ENCODE measurements at places on chromosomes 6 and 20.

GRCh38 chr6:73704260-73704659 is 8.3 kb downstream of the CD109 start:
- no peak for DNase-seq

DNA sequence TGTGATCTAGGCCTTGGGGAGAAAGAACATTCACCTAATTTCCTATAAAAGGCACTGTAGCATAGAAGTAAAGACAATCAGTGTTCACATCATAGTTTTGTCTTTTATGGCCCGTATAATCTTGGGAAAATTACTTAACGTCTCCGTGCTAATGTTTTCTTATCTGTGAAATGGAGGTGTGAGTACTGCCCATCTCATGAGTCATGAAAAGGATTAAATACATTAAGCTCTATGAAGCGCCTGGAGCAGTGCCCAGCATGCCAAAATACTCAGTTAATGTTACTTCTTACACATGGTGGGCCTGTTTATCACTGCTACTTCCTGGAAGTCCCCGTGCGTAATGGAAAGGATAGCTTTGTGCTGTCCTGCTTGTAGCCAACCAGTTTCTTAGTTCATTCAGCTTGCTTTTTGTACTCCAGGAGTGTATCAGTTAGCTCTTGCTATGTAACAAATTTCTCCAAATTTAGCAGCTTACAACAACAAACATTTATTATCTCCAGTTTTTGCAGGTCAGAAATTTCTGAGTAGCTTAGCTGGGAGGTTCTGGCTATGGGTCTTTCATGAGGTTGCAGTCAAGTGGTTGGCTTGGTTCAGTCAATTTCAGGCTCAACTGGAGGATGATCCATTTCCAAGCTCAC is 103.6 kb upstream of the BMP2 start:
- no peak for DNase-seq

GRCh38 chr6:147691446-147691845 is 183.0 kb downstream of the SAMD5 start:
- DNase-seq: no peak

GRCh38 chr6:157188213-157188612 is 135.1 kb downstream of the TMEM242 start:
- DNase-seq: no peak

GRCh38 chr6:3312604-3313231 is 54.0 kb downstream of the PSMG4 start:
- DNase-seq: no peak

- no peak for DNase-seq
Measured at GRCh38 chr20:19937218-19937617, 79.9 kb upstream of the NAA20 start.

- DNase-seq: peak; percentile 21
Measured at GRCh38 chr20:20864351-20865096, 152.1 kb upstream of the RALGAPA2 start.

GRCh38 chr6:168313431-168314011 is 6.1 kb downstream of the DACT2 start:
- no peak for DNase-seq

GRCh38 chr6:22036699-22037098 is 260.1 kb downstream of the PRL start:
- DNase-seq: no peak

GRCh38 chr6:3754776-3755175 is 3.3 kb upstream of the PXDC1 start:
- no peak for DNase-seq

DNA sequence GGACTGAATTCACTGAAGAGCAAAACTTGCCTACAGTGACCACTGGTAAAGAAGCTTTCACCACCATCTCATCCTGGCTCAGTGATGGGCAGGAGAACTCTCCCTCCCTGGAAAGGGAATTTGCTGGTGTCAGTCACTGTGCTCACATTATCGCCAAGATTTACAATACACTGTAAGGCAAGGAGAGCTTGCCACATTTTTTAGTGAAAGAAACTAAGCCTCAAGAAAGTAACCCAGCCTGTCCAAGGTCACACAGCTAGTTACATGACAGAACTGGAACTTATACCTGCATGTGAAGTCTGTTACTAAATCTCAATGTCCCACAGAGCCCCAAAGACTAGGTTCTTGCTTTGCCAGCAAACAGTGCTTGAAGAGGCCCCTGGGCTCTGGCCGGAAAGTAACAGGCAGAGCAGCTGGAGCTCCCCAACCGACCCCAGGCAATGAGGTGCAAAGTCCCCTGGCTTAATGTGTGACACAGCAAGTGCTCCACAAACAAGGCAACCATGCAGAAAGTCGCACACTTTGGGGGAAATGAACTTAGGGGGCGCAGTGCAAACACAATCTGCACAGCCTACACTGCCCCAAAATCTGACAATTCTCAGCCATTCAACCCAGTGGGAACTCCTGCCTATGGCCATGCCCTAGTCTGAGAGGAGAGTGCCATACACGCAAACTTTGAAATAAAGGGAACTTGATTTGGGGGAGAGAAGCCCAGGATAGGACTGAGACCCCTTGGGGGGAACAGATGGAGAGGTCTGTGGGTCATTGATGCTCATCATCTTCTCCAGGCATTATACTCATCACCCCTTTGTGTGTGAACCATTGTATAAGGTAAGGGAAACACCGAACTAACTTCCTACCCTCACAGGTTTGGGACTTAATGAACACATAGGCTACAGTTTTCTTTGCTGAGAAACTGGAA is 1.9 kb downstream of the BCL2L1 start:
- no peak for DNase-seq

DNA sequence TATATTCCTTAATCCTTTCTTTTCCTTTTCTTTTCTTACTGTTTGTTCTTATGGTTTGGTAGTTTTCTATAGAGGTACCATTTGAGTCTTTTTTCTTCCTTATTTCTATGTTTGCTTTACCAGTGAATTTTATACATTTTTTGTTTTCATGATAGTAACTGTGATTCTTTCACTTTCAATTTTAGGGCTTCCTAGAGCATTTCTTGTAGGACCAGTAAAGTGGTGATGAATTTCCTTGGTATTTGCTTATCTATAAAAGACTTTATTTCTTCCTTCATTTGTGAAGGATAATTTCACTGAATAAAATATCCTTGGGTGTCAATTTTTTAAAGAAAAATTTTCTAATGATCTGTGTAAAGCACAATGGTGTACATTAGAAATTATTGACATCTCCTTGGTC is 637.4 kb downstream of the CD109 start:
- no peak for DNase-seq

DNA sequence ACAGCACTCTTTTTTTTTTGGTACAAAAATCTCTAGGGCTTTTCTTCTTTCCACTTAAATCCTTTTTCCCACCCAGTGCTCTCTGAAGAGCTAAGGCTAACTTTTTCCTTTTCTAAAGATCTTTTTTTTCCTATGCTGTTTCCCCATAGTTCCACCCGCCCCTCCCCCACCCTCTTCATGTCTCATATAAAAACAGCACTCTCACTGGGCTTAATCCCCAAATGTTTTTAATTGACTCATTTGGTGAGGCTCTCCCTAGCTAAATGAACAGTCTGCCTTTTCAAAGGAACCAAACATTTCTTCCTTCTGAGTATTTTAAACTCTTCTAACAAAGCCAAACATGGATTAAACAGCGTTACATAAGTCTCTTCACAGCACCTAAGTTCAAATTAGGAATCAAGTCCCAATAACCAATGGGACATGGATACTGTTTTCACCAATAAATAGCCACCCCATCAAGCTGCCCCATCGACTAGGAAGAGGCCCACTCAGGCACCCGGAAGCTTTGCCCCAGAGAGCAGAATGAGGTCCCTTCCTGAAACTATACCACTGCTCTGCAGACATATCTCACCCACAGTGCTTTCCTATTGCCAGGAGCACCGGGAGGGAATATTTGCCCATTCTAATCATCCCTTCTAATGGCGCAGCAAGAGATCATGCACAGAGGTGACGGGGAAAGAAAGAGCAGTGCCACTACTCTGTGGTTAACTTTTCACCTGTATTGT is 63.7 kb downstream of the ATXN1 start:
- DNase-seq: no peak

- no peak for DNase-seq
Measured at GRCh38 chr20:57450419-57450818, 59.2 kb downstream of the RBM38 start.

- no peak for DNase-seq
Measured at GRCh38 chr20:24468401-24469115, 871 bp upstream of the SYNDIG1 start.

GRCh38 chr6:141195251-141195832 is 937.4 kb upstream of the GJE1 start:
- no peak for DNase-seq

DNA sequence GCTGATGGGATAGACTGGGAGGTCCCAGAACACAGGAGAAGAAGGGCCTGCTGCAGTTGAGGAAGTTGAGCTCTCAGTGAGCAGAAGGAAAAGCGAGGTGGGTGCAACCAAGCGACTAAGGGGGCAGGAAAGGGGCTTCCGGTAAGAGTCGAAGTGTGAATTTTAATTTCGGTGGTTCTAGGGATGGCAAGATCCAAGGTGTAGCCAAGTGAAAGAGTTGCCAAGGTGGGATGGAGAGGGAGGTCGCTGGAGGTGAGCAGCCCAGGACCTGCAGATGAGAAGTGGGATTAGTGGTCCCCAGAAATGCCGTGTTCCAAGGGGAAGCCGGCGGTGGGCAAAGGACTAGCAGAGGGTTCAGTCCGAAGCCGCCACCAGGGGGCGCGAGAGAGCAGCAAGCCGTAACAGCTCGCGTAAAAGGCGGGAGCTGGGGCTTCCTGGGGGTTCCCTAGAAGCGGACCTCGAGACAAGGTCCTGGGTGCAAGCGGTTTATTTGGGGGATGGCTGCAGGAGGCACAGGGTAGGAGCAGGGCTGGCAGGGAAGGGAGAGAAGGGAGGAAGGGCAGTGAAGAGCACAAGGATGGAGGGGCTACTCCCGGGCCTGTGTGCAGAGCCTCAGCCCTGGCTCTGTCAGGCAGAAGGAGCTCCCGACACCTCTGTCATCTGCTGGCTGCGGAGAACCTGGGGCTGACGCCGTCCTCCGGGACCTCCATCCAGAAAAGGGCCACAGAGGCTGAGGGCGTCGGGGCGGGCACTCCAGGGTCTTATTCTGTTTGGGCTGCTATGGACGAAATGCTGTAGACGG is 103.6 kb downstream of the PAX1 start:
- DNase-seq: no peak

DNA sequence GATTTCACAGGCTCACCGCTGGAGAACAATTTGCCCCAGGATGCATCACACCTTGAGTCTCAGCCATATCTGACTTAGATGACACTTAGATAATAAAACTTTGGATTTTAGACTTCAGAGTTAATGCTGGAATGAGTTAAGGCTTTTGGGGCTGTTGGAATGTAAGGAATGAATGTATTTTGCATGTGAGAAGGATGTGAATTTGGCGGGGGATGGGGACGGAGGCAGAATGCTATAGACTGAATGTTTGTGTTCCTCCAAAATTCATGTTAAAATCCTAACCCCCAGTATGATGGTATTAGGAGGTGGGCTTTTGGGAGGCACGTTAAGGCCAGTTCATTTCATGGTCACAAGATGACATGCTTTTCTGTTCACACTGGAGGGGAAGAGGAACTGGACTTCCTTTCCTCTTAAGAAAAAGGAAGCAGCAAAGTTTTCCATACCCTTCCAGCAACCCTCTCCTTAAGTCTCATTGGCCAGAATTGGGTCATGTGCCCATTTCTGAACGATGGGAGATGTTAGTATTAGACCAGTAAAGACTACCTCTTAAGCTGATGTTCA is 5.8 kb upstream of the SRXN1 start:
- DNase-seq: no peak

- no peak for DNase-seq
Measured at GRCh38 chr20:47795214-47795907, 10.1 kb upstream of the SULF2 start.

- DNase-seq: no peak
Measured at GRCh38 chr6:105443941-105444340, 41.1 kb upstream of the PREP start.

- DNase-seq: no peak
Measured at GRCh38 chr6:13832778-13833177, 18.4 kb upstream of the MCUR1 start.

- DNase-seq: no peak
Measured at GRCh38 chr20:38805502-38805957, at the start of gene PPP1R16B. Gene PPP1R16B (plus strand): TSS chr20:38805697. CDS start chr20:38835926, 30,229 bp downstream.

- DNase-seq: no peak
Measured at GRCh38 chr6:44020148-44020547, 107.1 kb downstream of the MRPL14 start.

DNA sequence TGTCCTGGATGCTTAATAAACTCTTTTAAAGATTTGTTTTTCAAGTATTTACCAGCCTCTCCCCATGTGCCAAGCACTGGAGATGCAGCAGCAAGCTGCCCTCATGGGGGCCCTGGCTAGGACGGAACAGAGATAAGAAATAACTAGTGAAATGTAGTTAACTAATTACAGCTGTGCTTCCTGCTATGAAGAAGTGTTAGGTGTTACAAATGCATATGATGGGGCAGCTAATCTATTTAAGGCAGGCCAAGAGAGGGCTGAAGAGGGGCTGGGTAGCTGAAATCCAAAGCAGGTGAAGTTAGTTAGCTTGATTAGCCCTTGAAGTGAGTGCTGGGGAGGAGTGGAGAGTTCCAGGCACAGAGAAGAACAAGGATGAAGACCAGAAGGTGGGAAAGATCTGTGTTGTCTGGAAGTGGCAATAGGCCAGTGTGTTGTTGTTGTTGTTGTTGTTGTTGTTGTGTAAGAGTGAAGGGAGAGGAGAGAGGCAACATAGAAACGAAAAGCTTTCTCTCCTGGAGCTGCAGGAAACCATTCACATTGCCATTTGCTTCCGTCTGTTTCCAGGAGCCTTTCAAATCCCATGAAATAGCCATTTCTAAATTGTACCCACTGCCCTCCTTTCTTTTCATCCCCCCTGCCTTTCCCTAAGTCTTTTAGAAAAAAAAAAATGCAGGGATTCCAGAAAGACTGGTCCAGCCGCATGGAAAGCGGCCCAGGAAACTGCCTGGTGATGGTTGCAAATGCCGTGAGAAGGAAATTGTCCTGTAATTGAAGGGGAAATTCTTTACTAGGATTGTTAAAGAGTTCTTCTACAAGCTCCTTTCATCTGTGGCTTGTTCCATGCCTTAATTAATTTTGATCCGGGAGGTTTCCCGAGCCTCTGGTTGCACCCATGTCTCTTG is 119.6 kb downstream of the TFAP2C start:
- DNase-seq: no peak

GRCh38 chr6:41884957-41885356 is 10.2 kb downstream of the USP49 start:
- DNase-seq: no peak

- no peak for DNase-seq
Measured at GRCh38 chr20:56343861-56344381, 14.9 kb upstream of the FAM210B start.

GRCh38 chr20:63743210-63743970 is 3.8 kb downstream of the SLC2A4RG start:
- DNase-seq: no peak

DNA sequence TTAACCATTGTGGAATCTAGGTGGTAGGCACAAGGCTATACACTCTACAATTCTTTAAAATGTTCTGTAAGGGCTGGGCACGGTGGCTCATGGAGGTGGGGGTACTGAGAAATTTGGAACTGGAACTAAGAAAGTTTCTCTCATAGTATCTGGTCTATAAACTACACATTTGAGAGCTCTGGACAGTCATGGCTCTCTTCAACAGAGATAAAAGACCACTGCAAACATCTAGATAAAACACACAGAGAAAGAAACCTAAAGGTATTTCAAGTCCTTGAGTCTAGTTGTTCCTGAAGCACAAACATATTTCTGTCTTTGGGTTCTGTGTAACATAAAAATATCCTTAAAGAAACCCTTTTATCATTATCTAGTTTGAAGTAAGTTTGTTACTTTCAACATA is 35.2 kb downstream of the ILRUN start:
- DNase-seq: no peak
